Right ventricle myocardium inferior (tissue), 1 donor: ENCODE measurements at places on chromosomes 5 and 9.
A peak's percentile ranks its signal among the peaks of the same experiment; 100 is the strongest.

DNA sequence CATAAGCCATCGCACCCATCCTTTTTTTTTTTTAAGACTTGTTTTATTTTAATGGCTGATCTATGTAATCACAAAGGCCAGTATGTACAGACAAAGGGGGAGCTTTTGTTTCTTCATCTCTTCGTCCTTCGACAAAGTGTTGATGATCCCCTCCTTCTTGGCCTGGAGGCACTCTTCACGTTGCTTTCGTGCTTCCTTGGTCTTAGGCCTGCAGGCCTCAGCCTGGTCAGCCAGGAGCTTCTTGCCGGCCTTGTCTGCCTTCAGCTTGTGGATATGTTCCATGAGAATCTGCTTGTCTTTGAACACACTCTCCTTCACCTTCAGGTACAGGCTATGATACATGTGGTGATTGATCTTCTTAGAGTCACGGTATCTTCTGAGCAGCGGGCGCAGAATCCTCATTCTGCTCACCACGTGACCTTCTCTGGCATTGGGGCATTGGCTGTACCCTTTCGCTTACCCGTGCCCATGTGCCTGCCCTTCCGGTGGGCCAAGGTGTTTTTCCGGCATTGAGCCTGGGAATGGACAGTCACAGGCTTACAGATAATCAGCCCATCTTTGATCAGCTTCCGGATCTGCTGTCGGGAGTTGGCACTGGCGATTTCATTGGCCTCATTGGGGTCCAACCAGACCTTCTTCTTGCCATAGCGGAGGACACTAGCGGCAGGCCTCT, 36.0 kb downstream of the TLX3 start:
- DNase-seq, result no peak

GRCh38 chr5:95959888-95960666, 1.6 kb downstream of the ELL2 start:
- DNase-seq, result peak; percentile 44

- no peak for DNase-seq
Measured at GRCh38 chr9:27440888-27441740, 83.0 kb upstream of the IFNK start.

GRCh38 chr5:124438026-124438902, 308.2 kb downstream of the ZNF608 start:
- DNase-seq, result no peak

DNA sequence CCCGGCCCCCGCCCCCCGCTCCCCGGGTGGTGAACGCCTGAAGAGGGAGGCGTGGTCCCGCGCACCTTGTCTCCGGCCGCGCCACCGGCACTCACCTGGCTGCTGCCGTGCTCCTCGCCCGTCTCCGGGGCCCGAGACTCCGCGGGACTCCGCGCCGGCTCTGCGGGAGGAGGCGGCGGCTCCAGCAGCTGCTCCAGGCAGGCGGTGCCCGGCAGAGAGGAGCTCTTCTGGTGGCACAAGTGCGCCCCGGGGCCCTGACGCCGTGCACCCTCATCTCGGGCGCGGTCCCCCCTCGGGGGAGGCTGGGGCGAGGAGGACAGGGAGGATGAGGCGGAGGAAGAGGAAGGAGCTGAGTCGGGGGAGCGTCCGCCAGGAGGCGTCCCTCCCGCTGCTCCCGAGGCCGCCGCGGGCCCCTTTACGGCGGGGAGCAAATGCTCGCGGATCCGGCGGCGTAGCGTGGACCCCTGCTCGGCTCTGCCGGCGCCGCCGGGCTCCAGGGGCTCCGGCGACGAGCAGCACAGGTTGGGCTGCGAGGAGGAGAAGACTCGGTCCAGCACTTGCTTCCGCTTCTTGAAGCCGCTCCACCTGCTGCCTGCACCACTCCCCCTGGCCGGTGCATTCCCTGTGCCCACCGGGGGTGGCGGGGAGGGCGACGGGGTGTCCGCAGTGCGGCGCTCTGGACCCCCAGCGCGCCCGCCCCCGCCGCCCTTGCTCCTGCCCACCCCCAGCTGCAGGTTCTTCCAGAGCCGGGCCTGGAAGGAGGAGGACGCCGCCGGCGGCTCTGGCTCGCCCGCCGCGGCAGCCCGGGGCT, 928 bp downstream of the MCTP1 start:
- peak; percentile 70 for DNase-seq

DNA sequence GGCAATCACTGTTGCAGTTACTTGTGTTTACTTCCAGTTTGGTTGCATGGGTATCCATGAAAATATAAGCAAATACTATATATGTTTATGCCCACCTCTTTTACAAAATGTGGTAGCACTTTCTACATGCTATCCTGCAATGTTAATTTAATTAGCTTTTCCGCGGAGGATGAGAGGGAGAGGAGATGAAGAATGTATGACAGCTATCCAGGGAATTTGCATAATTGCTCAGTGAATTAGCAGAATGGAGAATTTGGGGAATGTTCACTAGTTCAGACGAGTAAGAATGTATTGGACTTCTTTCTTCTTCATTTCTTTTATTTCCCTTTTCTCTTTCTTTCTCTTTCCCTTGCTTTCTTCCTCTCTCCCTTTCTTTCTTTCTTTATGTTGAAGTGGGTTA, 140.7 kb upstream of the SLC28A3 start:
- DNase-seq, result no peak

DNA sequence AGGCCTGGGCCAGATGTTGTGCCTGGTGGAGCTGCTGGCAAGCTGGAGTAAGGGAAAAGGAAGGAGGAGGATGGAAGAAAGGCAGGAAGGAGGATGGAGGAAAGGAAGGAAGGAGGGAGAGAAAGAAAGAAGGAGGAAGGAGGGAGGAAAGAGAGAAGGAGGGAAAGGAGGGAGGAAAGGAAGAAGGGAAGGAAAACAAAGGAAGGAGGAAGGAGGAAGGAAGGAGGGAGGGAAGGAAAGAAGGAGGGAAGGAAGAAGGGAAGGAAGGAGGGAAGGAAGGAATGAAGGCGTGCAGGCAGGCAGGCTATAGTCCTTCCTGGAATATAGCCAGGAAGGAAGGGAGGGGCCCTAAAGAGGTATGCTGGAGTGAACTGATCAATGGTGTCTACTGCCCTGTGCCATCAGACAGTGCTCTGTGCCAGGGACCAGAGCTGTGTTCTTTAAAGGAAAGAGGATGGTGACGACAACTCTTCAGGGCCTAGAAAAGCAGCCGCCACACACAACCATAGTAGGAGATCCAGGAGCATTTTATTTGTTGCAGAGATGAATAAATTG, 61.4 kb upstream of the UBTD2 start:
- no peak for DNase-seq

DNA sequence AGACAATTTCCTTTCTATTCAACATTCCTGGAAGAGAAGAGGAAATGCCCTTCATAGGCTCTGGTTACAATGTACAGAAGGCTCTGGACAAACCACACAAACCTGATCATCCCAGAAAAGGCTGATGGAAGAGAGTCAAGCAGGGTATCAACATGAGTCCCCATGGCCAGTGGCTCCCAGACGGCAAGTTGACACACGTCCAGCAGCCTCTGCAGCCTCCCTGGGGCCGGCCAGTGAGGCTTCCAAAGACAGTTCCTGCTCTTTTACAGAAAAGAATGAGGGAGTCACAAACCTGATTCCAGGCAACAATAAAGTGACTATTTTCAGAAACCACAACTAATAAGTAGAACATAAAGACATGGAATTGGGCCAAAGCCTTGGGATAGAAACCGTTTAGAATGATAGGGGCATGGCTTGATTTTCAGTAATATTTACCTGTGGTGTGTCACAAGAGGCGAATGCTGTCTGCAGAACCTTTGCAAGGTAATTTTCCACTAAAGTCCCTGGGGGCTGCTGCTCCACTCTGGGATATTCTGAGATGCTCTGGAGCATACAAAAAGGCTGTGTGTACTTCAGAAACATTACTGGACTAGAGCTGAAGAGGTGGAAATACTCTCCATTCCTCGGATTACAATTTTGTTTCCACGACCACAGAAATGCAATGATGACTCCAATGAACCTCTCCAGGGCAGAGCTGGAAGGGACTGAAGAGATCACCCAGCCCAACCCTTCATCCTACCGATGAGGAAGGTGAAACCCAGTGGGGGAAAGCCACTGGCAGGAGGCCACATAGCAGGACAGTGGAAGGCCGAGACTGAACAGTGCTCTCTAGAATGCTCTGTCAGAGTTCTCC, 10.4 kb downstream of the MED27 start:
- DNase-seq, result no peak

DNA sequence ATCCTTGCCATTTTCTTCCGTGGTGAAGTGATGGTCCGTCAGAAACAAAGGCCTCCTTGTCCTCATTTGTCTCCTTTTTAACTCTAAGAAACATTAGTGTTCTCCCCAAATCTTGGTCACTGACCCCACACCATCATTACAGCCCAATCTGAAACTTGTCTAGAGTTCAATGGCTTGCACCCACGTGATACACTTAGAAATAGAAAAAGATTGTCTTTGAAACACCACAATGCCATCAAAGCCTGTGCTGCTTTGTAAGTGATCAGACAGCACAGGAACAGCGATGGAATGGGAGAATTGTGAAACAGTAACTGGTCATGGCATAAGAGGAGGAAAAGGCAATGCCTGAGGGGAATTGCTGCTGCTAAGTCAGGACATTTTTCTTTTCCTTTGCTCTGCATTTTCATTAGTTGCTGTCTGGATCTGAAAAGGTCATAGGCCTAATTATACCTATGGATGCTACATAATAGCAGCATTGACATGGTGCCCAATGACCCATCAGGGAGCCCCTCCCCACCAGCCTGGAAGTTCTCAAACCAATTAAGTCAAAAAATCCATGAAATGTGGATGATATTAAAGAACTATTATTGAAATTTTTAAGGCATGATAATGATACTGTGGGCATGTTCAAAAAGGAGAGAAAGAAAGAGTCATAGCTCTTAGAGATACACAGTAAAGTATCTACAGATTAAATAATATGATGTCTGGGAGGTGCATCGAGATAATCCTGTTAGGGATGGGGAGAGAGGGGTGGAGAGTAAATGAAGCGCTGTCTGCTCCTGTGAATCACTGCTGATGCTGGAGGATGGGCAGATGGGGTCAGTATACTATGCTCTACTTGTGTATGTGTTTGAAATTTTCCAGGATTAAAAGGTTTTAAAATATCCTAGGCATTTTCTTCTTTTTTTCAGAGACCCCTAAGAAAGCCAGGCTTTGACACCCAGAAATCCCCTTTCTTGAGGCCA, 83.6 kb downstream of the ENC1 start:
- DNase-seq, result no peak

- no peak for DNase-seq
Measured at GRCh38 chr5:155926031-155926430, 400.9 kb upstream of the SGCD start.

GRCh38 chr5:129593525-129593924, 133.4 kb downstream of the ADAMTS19 start:
- no peak for DNase-seq

- no peak for DNase-seq
Measured at GRCh38 chr5:127041571-127041970, 11.2 kb upstream of the MARCHF3 start.

- no peak for DNase-seq
Measured at GRCh38 chr9:70110194-70111041, 66.8 kb downstream of the MAMDC2 start.

GRCh38 chr5:81989204-81989603, 17.4 kb downstream of the ATG10 start:
- no peak for DNase-seq

DNA sequence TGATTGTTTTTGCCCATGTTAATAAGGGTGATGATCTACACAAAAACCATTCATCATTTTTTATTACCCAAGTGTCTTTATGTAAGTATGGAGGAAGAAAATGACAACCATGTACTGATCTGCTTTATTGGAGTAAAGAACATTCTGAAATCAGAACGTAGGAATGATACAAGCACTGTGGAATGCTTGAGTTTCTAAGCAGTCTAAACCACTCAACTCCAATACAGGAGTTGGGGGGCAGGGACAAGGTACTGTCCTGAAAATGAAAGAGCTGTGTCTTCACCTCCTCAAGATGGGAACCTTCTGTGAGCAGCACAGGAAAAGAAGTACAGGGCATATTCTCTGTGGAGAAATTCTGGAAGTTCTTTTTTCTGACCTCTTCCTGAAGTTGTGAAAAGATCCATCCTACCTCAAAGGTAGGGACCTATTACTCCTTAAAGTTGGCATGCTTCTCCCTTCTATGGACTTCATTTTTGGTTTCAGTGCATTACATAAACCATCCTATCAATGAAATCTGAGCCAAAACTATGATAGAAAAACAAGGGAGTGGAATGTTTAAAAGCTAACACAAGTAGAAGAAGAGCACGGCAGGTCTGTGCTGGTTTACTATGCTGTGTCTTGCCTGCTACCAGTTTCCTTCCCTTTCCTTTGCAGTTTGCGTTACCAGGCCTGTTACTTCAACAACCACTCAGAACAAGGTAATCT, 202.6 kb downstream of the SEMA5A start:
- DNase-seq, result no peak

DNA sequence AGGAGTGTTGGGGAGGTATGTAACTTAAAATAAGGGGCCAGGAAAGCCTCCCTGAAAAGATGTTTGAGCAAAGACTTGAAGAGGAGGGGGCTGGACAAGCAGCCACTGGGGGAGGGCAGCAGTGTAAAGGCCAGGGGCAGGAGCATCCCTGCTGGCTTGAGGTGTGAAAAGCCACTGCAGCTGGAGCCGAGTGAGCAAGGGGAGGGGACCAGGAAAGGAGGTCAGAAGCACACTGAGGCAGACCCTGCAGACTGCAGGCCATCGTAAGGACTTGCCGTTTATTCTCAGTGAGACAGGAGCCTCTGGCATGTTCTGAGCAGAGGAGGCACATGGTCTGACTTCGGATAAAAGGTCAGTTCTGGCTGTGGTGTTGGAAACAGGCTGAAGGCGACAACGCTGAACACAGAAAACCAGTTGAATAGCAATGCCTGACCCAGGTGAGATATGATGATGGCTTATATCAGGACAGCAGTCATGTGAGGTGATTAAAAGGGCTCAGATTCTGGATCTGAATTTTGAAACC, 10.2 kb upstream of the ERGIC1 start:
- no peak for DNase-seq

DNA sequence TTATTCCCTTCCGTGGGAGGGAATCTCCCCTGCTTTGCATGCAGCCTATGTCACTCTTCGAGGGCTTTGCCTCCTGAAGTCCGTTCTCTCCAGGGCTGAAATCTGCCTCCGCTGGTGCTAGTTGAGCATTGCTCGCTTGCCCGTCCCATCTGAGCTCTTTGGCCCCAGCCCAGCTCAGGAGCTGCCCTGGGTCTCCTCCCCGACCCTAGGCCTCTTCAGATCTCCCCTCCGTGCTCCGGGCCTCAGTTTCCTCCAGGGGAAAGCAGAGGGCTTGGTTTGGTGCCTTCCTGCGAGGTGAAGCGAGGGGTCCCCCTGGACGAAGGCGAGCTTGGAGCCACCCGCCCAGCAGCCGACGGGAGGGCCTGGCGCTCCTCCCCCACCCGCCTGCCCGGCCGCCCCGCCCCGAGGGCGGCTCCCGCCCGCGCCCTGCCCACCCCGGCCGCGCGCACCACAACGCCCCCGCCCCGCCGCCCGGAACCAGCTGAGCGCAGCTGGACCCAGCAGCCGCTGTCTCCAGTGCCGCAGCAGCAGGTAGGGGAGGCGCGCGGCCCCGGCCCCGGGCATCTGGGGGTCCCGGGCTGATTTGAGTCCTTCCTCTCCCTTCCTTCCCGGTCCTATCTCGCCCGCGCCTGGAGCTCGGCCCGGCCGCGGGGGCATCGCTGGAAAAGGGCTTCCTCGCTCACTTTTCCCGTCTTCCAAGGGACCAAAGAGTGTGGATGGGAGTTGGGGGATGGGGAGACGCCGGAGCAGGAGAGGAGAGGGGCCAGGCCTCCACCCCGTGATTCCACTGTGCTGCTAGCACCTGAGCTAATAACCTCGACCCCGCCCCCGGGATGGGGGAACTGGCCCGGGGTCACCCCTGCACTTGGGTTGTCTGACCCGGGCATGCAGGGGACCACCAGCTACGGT, at the start of gene GSN:
Gene GSN, plus strand, starts transcription at position 474 of the 909 bp plus-strand sequence. CDS start 33,810 bp downstream, outside the sequence.
- peak; percentile 93 for DNase-seq

- DNase-seq, result no peak
Measured at GRCh38 chr5:38367410-38367809, 109.1 kb downstream of the EGFLAM start.
